ENCODE measurements at places on chromosomes 13 and 19. TPM values are rescaled to one million over a fixed set of nuclear protein-coding genes. Genes with fewer than 3 reads are reported as not detected.

ZNF57 gene
- polyA plus RNA-seq = 5.5 TPM

LYPD3 gene
- polyA plus RNA-seq = 1.7 TPM

FCGBP gene
- polyA plus RNA-seq = 1.3 TPM

IGFLR1 gene
- 72.5 TPM for polyA plus RNA-seq

PABPC3 gene
- 0.10 TPM for polyA plus RNA-seq

DNA sequence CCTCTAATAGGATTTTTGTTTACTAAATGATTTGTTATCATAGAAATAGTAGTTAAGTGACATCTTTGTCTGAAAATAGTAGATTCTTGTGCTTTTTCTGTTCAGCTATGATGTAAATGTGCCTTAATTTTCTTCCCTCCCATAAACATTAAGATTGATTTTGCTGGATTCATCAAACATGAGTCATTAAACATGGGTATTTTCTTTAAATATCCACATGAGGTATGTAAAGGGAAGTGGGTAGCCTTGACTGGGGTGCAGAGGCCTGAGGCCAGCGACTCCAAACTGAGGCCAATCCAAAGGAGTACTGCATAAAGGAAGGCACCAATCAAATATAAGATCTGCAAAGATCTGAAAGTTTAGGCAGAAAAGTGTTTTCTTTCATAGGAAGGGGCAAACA is 3.7 kb downstream of the ZNF136 start:
- H3K4me3 ChIP-seq = no peak overlapping the region
- peaks cover 3% of the 10 kb centered on the region for H3K4me1 ChIP-seq
- DNase-seq = no peak
- H3K36me3 ChIP-seq = no peaks in the 10 kb centered on the region
- no peak overlapping the region for H3K27ac ChIP-seq

DNA sequence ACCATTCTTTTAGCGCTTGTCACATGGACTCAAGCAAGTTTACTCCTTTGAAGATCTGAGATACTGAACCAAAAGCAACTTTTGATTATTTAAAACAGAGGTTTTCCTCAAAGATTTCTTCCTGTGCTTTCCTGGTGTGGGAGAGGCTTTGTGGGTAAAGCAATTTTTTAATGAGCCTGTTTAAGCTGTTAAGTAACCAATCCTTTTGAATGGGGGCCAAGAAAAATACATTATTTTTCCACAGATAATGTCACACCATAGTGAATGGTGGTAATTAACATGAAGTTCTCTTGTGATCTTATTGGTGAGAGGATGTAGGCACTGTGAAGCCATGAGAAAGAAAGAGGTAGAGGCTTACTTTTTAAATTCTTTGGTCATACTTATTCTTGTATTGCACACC is 55.8 kb upstream of the OBI1 start:
- H3K4me1 ChIP-seq = no peaks in the 10 kb centered on the region
- no peak overlapping the region for H3K4me3 ChIP-seq
- H3K27me3 ChIP-seq = no peaks in the 10 kb centered on the region

Measured in lung (tissue), 17 donors.